Activated naive CD4-positive, alpha-beta T cell treated with Interleukin-2 at 50 U/mL for 16 hours (primary cell): ENCODE measurements at places on chromosomes 13 and 19.

DNA sequence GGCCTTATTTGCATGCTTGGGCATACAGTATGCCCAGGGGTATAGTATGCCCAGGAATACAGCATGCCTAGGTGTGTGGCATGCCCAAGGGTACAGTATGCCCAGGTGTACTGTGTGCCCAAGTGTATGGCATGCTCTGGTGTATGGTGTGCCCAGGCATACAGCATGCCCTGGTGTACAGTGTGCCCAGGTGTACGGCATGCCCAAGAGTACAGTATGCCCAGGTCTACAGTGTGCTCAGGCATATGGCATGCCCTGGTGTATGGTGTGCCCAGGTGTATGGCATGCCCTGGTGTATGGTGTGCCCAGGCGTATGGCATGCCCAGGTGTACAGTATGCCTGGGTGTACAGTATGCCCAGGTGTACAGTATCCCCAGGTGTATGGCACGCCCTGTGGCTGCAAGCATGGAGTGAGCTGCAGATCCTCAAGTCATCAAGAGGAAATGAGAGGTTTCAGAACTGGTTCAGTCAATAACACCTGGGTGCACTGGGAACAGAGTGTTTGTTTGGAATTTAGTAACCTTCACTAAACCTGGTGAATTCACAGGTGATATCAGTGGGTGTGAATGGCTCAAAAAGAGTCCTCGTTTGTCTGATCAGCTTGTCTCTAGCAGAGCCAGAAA is 7.8 kb upstream of the C13orf42 start:
- no peak for DNase-seq

DNA sequence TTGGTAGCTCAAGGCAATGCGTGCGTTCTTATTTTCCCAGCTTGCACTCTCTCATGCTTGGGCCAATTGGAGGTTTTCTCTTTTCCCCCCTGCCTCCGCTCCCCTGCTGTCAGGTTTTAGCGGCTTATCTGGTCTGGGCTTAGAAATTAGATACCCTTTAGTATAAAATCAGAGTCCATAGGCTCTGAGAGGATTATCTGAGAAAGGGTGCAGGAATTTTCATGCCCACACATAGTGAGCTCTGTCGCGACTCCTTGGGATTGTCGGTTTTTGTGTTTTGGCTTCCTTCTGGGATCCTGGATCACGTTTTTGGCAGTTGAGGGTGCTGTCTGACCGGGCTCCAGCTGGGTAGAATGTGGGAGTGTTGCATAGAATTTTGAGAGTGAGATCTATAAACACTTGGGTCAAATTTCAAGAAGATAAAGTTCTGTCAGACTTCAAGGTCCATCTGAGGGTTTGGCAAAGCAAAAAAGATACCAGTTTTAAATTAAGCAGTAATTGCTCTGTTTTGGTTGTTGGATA is 12.4 kb downstream of the CHAF1A start:
- no peak for DNase-seq

DNA sequence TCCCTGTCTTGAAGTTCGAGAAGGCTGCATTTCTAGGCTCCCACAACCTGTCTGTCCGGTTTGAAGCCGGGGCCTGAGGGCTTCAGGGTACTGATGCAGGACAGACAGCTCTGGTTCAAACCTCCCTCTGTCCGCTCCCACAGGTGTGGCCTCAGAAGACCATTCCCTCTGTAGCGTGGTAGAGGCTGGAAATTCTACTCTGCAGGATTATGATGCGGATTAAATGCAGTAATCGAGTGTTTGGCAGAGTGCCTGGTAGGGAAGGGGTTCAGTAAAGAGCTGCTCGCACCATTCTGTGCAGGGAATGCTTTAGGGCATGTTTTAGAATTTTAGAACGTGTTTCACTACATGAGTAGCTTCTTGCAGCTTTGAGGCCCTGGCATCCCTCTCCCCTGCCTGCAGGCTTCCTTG is 30.5 kb downstream of the PPP1R37 start:
- DNase-seq, result no peak

- DNase-seq, result no peak
Measured at GRCh38 chr19:5352229-5352763, 11.7 kb upstream of the PTPRS start.

- no peak for DNase-seq
Measured at GRCh38 chr13:40398065-40398464, 268.4 kb downstream of the FOXO1 start.

DNA sequence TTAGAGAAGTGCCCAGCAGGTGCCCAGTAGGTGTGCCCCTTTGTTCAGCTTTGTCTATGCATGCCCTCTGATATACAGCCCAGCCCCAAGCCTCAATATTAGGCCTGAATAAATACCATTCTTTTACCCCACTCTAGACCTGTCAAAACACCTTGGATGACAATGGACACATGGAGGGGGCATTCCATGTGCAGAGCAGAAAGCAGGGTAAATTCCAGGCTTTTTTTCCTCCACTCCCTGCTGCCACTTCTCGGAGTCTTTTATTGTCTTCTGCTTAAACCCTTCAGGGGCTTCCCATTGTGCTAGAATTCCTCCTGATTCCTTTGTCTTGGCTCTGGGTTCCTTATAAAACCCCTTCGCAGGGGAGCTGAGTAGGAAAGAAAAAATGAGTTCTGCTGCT is 5.8 kb upstream of the FRY start:
- DNase-seq, result no peak

- no peak for DNase-seq
Measured at GRCh38 chr19:35438527-35438926, 9.5 kb upstream of the FFAR2 start.

GRCh38 chr19:743168-743687 is 7.7 kb upstream of the MISP start:
- no peak for DNase-seq

GRCh38 chr19:15297416-15298224 is 34.7 kb downstream of the BRD4 start:
- no peak for DNase-seq
